Activated CD8-positive, alpha-beta T cell treated with anti-CD3 and anti-CD28 coated beads, Interleukin-2, amount 10 ng/mL, durations not matched to agents 7 days and 5 days (primary cell): ENCODE measurements at places on chromosomes 11 and 22. TPM values are rescaled to one million over a fixed set of nuclear protein-coding genes. Genes with fewer than 3 reads are reported as not detected.
A peak's percentile ranks its signal among the peaks of the same experiment; 100 is the strongest.

GRCh38 chr11:1199751-1200610, 22.9 kb upstream of the MUC5B start:
- DNase-seq = no peak

GRCh38 chr11:128042290-128042751, 545.0 kb downstream of the ETS1 start:
- DNase-seq = no peak

DNA sequence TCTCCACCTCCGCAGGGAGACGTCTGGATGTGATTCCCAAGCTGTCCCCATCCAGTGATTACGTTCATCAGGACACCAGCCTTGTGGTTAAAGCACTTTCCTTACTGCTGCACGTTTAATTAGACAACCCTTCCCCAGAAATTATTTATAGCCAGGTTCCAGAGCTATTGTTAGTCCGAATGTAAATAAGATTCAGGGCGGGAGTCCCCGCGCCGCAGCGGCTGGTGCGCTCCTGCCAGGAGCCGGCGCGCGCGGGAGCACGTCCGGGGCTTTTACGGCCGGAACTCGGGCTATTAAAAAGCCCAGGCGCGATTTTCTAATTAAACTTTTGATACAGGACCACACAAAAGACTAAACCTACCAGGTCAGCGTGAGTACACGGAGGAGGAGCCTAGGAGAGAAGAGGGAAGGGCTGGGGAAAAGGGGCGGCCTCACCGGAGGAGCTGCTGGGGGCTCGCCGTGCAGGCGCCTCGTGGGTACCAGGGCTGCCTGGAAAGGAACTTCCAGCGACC, 538.3 kb downstream of the OPCML start:
- no peak for DNase-seq

DNA sequence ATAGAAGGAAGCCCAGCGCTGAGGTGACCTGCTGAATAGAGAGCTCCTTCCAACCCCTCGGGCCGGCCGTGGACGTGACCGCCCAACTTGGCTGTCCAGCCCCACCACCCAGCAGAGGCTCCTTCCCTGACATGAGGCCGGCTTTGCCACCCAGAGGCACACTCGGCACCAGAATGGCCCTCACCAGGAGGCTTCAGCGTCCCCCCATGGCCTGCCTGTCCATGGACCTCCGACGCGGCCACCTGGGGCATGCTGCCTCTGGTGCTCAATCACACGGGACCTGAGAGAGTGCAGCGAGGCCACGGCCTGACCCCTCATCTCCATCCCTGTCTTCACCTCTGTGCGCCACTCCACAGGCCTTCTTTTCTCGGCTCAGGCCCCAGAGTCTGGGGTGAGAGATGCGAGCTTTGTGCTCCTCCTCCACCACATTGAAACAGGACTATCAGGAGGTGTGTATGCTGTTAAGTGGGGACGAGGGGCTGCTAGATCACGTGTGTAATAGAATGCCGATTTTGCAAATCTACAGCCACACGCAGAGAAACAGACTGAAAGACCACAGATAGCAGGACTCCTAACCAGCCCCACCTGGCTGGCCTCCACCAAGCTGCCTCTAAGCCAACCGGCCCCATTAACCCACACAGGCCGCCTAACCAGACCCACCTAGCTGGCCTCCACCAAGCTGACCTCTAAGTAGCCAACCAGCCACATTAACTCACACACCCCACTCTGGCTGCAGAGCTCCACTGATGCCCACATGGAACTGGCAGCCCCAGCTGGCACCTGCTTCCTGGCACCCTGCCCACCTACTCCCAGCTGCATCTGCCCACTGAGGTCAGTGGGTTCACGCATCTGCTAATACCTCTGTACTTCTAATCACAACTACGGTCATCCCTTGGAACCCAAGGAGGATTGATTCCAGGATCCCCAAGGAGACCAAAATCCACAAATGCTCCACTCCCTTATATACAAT, 20.7 kb downstream of the LINC01488 start:
- no peak for DNase-seq

GTSE1 gene
- total RNA-seq = 114 TPM

- DNase-seq = no peak
These were observed 5.1 kb upstream of the CLPB start for GRCh38 chr11:72439455-72439854.

TRIM6 gene
- 0.47 TPM for total RNA-seq

DNA sequence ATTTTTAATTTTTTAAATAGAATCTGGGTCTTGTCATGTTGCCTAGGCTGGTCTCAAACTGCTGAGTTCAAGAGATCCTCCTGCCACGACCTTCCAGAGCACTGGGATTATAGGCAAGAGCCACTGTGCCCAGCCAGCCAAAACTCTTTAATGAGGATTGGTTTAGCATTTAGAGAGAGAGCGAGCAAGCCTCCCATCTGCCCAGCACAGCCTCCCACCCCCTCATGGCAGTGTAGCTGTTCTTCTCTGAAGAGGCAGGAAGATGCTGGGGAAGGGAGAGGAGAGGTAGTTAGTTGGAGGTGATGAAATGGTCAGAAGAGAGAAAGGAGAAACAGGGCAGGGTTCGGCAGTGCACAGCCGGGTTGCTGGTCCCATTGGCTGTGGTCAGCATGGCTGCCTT, 105.7 kb downstream of the SCN3B start:
- no peak for DNase-seq

PAK1 gene
- total RNA-seq = 85.7 TPM

CSTF3 gene
- total RNA-seq = 27.2 TPM

TSPAN4 gene
- total RNA-seq = 21.7 TPM

GRCh38 chr11:120344302-120345004, 8.2 kb downstream of the ARHGEF12 start:
- peak; percentile 85 for DNase-seq

PRG3 gene
- total RNA-seq = not detected

CD151 gene
- 27.0 TPM for total RNA-seq

DNA sequence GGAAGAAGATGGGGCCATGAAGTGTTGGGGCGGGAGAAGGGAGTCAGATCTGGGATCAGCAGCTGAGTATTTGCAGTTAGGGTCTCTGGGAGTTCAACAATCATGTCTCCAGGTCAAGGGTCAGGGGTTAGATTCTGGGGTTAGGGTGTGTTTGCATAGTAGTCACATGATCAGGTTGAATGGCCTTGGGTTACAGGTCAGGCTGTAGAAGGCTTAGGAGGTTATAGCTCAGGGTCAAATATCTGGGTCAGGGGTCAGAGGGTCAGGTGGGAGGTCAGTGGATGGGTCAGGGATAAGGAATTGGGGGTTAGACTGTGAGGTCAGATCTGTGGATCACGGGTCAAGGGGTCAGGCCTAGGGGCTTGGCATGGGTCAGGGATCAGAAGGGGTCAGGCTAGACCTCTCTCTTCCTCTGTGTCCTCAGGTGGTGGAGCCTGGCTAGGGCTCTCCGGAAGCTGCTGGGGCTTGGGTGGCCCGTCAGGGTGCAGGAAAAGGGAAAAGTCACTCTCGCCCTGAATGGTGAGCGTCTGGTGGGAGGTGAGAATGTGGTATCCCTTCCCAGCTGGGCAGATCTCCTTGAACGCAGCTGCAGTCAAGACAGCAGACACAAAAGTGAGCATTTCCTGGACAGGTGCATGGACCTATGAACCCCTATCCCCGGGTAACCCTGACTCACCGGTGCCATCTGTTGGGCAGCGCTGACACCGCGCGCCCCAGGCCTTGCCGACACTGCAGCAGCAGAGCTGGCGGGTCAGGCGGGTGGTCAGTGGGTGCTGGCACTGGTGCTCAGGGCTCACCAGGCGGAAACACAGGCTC, 6.4 kb downstream of the LTBP3 start:
- DNase-seq = peak; percentile 77

CPSF7 gene
- total RNA-seq = 98.4 TPM

- DNase-seq = no peak
These were observed 199.0 kb upstream of the NECTIN1 start for GRCh38 chr11:119928047-119928446.

PANX2 gene
- not detected for total RNA-seq

DNA sequence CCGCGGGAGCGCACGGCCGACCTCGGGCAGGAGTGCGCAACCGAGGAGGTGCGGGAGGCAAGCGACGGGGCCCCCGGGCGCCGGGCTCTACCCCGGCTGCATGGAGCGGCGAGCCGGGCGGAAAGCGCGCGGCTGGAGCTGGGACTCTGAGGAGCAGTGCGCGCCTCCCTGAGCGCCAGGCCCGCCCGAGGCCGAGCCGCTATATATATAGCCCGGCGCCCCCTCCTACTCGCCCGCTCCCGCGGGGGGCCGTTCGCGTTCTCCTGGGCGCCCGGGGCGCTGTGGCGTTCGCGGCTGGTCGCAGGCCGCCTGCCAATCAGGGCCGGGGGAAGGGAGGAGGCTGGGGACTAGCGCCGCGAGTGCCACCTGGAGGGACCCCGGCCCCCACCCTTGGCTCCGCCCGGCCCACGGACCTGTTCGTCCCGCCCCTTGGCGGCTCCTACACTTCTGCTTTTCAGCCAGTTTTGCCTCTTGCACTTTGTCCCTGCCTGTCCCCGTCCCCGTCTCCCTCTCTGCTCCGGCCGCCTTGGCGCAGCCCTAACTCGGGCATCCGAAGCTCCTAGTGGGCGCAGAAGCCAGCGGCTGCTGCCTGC, at the start of gene FGF4:
Gene FGF4 (minus strand): TSS at position 179 of the 593 bp plus-strand sequence. CDS start 257 bp downstream, outside the sequence.
- no peak for DNase-seq

- no peak for DNase-seq
These were observed 77.0 kb upstream of the FGF3 start for GRCh38 chr11:69896250-69896649.

- no peak for DNase-seq
These were observed 20.9 kb downstream of the RNH1 start for GRCh38 chr11:486189-486588.

OR8D4 gene
- total RNA-seq = not detected

- DNase-seq = no peak
These were observed 29.1 kb upstream of the COMT start for GRCh38 chr22:19912271-19912999.

DNA sequence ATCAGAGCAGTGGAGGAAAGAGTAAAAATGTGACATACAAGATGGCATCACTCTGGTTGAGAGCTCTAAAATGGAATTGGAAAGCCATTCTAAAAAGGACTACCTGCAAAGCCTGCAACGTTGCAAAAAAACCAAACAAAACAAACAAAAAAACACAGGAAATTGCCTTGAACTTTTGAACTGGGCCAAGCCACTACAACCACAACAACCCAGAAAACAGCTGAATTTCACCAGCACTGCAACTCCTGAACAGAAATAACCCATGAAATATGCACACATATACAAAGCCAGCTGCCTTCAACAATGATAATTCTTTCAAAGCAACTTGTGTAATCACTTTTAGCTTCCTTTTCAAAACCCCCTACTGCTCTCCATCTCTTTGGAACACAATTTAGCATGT, 326.6 kb upstream of the LRRC4C start:
- DNase-seq = no peak

DNA sequence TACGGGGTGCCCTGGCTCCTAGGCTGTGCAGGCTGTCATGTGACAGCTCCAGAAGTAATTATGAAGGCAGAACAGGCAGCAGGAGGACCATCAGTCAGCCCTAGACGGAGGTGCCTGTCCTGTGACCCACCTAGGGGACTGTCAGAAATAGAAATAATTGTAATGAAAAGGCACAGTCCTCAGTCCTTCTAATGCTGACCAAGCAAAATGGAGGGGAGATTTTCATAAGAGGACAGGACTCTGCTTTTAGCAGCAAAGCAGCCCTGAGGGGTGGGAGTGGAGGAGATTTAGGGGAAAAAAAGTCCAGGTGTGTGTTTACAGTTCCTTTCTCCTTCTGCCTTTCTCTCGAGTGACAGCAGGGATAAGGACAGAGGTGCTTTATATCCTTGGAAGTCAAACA, 108.3 kb upstream of the KIRREL3 start:
- no peak for DNase-seq

BIRC3 gene
- 14.5 TPM for total RNA-seq

GRCh38 chr22:24501301-24502005, 6.3 kb downstream of the UPB1 start:
- DNase-seq = no peak

DNA sequence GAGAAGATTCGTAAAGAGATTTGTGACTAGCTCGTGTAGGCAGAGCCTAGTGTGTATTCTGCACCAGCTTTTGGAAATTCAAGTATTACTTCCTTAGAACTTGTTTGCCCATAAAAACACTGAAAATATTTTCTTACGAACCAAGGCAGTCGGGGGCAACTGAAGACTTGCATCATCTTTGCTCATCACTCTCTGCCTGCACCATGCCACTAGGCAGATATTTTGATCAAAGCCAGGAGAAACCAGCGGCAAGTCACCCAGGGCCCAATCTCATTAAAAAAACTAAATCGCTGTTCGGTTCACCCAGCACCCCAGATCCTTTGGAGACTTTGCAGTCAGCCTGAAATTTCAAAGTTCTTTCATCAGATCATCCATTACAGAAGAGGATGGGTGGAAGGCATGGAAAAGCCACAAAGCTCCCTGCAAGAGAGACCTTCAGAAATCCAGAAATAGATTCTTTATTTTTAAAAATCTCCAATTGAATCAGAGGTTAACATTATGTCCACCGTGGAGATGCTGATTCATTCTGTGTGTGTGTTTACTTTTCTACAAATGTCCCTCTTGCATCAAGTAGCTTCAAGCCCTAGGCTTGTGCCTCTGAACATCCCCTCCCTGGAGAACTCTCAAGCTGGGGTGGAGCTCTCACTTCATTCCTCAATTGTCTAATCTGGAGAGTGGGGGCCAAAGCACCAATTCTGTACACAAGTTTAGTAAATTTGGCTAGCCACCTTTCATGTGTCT, 78.4 kb downstream of the ETS1 start:
- no peak for DNase-seq

DNA sequence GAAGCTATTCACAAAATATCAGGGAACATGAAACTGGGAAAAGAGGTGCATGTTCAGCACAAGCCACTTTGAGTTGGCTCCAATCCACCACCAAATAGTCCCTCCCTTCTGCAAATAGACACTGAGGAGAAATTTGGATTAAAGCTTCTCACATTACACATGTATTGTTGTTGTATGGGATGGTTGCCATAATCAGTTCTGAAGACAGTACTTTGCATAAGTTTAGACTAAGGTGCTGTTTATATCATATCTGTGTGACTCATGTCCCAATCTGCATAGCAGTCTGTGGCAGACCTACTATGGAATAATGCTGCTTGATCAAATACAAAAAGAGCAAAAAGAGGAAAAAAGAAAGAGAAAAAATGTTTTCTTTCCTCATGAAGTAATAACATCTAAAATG, 376.7 kb upstream of the DDI1 start:
- no peak for DNase-seq
